ENCODE measurements at places on chromosomes 7 and 10.

GRCh38 chr7:55473932-55474331 lies 98.4 kb downstream of the VOPP1 start:
- DNase-seq: no peak

- DNase-seq: no peak
Observed at GRCh38 chr10:125711110-125711750, 8.3 kb upstream of the EDRF1 start.

DNA sequence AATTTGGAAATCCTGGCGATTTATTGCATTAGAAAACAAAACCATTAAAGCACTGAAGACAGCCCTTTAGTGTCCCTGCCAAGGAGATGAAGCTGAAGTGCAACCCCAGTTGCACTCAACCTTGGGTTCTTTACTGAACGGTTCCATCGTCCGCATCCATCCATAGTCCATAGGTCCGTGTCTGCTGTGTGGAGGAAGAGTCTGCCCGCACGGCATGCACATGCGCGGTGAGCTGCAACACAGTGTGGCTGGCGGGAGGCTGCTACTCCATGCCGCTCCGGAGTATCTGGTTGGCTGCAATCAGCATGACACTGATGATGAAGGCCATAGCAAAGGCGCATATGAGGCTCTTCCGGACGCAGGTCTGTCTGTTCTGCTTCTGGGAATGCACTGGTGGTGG lies 624.6 kb downstream of the CALN1 start:
- DNase-seq: peak; percentile 41

DNA sequence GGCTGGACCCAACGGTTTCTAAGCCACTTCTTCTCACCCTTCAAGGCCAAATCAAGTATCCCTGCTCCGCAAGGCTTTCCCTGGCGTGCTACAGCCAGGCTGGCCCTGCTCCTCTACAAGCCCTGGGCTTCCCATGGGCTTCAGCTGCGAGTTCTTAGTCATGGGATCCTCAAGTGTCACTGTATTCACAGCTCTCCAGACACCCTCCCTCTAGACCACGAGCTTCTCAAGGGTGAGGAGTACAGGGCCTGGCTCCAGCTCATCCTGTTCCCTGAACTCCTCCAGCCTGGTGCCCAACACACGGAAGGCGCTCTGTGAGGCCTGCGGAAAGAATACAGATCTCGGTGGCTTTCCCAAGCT lies 38.8 kb downstream of the FAM53B start:
- DNase-seq: no peak

GRCh38 chr10:29263506-29263905 lies 25.4 kb upstream of the LYZL1 start:
- no peak for DNase-seq

DNA sequence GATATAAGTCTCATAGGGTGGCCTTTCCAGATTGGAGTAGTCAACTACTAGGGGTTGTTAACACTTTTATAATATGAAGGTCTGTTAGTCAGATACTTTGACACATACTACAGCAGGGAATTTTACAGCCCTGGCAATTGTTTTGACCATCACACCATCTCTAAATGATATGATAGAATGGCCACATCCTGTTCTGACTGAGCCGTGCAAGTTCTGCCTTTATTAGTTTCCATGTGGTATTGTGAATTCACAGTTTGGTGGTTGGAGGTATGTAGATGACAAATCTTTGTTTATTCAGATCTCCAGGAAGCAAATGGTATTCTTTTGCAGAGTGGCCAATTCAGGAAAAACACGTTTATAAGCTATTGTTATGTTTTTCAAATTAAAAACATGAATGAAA lies 83.0 kb downstream of the NRG3 start:
- peak; percentile 82 for DNase-seq

DNA sequence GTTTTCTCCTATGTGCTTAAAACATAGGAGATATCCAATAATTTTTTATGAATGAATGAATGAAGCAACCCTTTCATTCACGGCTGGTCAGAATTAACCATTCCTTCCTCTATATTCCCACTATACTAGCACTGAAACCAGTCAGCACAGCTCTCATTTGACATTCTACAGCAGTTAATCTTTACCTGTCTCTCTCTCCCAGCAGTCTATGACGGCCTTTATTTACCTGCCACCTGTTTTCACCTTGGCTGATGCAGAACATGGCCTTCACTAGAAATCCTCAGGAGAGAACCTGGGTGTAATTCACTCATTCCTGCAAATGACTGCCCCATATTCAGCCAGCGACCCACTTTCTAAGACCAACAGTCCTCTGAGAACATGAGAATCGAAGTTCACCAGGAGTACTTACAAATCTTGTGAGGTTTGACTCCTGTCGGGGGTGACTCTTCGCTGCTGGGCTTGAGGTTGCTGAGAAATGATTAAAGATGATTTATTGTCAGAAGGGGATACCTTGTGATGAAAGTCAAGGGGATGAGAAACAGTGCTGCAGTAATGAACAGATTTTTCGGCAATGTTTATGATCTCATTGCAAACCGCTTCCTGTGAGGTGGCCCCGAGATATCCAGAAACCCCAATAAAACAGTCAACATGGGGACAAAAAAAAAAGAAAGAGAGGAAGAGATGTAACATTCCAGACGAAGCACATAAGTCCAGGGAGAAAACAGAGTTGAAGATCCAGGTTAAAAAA lies 30.9 kb upstream of the PDLIM1 start:
- no peak for DNase-seq

DNA sequence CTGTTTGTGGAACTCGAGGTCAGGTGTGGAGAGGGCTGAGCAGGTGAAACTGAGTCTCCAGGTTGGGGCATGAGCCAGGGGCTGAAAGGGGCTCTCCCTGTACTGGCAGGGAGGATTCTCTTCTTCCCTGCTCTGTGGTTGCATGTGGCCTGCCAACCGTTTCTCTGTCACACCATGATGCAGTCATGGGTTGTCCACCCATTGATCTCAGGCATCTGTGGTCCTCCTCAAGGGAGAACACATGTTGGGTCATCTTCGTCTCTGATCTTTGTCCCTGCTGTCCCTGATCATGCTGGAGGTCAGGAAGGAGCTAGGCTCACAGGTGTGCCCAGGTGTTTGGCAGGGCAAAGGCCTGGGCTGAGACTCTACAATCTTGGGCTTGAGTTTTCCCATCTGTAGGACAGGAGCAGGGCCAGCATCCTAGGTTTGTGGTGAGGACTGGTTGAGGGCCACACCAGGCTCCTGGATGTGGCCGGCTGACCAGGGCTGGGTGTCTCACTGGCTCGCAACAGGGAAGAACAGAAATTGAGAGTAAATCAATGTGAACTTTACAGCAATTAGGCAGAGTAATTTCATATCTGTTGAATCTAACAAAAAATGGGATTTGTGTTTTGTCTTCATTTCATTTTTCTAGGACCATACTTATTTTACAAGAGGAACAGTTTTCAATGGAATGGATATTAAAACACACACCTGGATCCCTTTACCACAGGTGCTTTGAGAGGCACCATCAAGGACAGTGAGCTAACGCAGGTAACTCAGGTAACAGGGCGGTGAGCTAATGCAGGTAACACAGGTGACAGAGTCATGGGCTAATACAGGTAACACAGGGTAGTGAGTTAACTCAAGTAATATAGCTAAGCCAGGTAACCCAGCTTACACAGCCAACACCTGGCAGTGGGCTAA lies 58.5 kb upstream of the IGFBP3 start:
- no peak for DNase-seq

GRCh38 chr7:1144269-1144771 lies 15.7 kb downstream of the ZFAND2A start:
- DNase-seq: peak; percentile 24

- DNase-seq: no peak
Observed at GRCh38 chr10:88913127-88913526, 33.1 kb downstream of the STAMBPL1 start.

GRCh38 chr7:90222811-90223725 lies 11.5 kb downstream of the STEAP2 start:
- no peak for DNase-seq

DNA sequence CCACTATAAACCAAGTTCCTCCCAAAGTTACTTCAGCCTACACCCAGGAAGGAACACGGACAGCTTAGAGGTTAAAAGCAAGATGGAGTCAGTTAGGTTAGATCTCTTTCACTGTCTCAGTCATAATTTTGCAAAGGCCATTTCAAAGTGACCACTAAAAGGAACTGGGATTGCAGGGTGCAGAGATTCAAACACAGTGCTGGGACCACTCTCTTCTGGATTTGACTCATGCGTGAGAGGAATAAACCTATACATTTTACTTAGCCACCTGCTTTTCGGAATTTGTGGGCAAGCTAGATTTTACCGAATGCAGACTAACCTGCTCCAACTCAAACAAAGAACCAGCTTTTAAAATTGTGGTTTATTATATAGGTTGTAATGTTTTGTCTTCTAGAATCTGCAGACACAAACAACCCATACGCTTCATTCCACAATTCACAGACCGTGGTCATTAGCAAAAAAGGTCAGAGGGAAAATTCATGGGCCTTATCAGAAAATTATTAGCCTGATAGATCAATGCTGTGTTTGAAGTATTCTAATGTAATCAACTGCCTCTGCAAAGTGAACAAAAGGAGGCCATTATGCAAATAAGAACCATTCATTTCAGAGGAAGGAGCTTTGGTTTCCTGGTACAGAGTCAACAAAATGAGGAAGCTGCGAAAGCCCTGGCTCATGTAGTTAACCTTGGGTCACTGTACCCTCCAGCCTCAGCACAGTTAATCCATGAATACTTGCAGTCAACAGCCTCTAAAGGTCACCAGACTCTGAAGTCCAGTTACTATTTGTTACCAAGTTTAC lies 342.7 kb upstream of the KLF6 start:
- DNase-seq: no peak

- DNase-seq: peak; percentile 54
Observed at GRCh38 chr7:23490357-23491135, 20.3 kb upstream of the IGF2BP3 start.

DNA sequence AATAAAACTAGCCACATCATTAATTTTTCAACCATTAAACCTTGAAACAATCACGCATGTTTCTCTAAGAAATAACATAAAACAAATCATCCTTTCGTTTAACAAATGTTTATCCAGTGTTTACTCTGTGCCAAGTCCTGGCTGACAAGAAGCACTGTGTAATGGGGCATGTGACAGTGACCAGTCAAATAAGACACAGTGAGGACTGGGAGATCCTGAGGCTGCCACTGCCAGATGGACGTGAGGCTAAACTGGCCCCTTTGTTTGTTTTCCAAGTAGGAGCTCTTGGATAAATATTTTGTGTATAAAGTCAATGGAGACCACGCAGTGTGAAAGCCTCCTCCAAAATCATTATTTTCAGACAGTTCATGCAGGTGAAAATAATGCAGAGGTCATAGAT lies 626.2 kb downstream of the SUGCT start:
- no peak for DNase-seq

DNA sequence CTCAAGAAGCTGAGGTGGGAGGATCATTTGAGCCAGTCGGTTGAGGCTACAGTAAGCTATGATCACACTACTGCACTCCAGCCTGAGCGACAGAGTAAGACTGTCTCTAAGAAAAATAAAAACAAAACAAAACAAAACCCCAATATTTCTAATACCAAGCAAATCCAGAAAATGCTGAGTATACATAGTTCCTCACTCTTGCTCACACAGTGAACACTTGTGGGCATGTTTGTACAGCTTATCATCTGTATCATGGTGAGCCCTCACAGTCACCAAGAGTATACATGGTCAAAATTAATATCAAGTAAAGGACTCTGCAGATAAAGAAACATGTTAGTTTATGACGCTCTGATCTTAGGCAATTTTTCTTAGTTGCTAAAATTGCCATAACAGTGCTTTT lies 41.5 kb upstream of the C10orf67 start:
- DNase-seq: no peak

DNA sequence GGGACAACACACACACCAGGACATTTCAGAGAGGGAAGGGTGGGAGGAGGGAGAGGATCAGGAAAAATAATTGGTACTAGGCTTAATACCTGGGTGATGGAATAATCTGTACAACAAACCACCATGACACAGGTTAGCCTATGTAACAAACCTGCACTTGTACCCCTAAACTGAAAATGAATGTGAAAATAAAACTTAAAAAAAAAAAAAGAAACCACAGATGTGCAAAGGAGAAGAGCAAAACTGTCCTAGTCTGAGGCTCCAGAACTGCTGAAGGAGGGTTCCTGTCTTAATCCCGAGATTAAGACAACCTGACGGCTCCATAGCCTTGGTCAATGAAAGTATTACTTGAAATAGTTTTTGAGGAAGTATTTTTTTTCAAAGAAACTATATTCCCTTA lies 423.0 kb downstream of the NEBL start:
- DNase-seq: no peak

DNA sequence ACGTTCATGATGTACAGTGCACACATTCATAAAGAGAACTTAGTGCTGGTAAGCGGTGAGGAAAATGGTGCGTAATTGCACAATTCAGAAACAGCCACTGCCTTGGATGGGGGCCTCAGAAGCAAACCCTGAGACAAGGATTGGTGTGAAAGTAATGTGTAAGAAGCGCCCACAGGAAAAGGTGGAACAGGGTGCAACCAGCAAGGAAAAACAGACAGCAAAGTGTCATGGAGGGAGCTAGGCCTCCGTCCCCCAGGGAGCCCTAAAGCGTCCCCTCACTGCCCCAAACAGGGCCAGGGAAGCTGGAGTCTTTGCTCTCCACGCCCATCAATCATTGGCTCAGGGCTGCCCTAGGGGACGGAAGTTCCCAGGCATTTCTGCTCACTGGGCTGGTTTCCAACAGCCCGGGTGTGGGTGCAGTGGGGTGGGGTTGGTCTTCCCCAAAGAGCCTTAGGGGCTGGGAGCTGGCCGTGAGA lies 9.6 kb upstream of the C10orf105 start:
- no peak for DNase-seq

DNA sequence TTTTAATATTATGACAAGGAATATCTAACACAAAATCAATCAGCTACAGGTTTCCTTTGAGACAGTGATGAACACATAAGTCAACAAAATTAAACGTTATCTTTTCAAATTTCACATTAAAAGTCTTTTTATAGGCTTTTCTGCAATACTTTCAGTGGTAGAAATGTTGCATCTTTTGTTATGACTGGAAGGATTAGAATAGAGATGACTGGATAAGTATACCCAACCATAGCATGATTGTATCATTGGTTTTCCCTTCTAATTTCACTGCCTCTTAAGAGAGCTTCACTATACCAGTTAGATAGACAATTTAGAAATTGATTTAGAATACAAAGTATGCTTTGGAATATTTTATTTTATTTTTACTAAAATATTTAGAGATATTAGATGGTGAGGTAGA lies 273.9 kb downstream of the PHF14 start:
- no peak for DNase-seq

- peak; percentile 13 for DNase-seq
Observed at GRCh38 chr7:55271069-55271626, 94.0 kb upstream of the LANCL2 start.

DNA sequence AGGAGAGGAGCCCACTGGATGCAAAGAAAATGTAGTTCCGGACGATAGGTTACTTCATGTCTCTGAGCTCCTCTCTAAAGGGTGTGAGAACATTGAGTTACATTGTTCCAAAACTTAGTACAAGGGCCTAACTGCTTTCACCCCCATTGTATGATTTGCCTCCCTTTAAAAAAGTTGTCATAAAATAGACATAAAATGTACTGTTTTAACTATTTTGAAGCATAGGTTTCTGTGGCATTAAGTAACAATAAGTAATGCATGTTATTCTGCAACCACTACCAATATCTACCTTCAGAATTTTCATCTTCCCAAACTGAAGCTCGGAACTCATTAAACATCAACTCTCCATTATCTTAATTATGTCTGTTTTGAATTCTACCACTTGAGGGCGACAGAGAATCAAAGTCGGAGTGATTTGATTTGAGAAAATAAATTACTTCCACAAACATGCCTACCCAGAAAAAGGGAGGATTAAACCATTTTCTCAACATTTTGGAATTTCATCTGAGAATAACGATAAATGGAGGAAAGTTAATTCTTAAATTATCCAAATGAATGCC lies 2.7 kb downstream of the IGFBP1 start:
- DNase-seq: peak; percentile 55

GRCh38 chr7:22572292-22572691 lies 72.3 kb upstream of the STEAP1B start:
- peak; percentile 47 for DNase-seq
